ENCODE measurements at places on chromosomes 13 and 19.
A peak's percentile ranks its signal among the peaks of the same experiment; 100 is the strongest.

GRCh38 chr13:48068036-48068435, 26.9 kb downstream of the MED4 start:
- DNase-seq, result no peak

- DNase-seq, result no peak
Measured at GRCh38 chr19:4059453-4059871, 7.2 kb downstream of the ZBTB7A start.

DNA sequence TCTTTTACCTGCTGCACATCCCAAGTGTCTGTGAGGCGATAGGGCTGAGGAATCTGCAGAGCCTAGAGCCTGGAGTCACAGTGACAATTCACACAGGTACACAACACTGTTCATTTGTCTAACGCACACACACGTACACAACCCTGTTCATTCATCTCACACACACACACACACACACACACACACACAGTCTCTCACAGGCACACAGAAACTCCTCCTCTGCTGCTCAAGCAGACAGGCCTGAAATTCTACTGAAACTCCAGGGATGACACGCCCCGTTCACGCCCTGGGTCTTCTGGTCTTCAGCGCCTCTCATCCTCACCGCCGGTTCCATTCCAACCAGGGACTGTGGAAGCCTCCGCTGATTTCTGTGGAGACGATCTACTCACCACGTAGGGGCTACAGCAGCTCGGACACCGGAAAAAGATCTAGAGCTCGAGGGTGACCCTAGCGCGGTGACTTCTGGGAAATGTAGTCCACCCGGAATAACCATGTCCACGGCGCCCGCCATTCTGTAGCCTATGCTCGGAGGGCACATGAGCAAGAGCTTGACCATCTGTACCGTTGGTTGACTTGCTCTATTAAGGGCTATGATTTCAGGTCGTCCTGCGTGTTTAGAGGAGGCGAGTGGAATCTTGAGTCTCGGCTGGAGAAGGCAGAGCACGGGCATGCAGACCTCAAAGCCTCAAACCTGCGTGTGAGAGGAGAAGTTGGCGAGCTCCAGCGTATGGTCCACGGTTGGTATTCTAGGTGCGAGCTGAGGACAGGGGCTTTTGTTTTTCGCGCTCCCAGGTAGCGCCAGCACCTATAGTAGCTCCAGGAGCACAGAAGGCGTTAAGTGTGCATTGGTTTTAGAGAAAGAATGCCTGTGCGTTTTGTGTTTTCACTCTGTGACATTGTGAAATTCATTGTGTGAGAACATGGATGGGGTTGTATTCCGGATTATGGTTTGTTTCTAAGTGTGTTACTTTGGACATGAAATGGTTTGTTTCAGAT, 33.4 kb downstream of the ZNF45 start:
- peak; percentile 67 for DNase-seq

DNA sequence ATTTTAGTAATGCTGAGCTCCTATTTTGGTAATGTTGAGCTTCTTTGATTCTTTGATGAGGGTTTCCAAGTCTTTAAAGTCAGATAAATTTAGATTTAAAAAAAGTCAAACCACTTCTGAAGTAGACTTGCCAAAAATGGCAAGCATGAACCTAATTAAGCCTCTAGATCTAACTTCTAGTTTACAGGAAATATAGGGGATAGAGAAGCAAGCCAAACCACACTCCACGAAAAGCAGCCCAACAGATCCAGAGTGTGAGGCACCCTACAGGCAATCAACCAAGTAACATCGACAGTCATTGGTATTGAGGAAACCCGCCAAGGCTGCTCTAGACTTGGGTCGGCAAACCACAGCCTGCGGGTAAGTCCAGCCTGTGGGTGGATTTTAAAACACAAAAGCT, 3.7 kb downstream of the GGACT start:
- peak; percentile 40 for DNase-seq

DNA sequence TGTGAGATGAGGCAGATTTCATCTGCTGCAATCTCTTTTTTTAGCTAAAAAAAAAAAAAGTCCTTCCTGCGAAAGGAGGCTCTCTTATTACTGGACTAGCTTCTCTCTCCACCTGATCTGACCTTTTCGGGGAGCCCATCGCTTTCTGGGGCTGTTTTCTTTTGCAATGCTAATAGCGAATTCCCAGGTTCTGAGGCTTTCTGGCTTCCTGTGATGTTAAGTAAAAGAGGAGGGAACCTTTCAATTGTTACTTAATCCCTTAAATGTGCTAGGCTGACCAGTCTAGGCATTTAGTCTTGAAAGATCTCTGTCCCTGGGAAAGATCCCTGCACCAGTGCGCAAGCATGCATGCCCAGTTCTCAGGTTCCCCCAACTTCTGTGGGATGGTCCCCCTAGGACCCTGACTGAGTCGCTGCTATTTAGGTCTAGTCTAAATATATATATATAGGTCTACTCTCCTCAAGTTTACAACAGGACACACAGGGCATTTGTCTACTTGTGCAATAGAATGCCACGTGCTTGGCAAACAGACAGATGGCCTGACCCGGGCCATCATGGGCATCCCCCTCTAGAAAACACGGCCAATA, 224.7 kb downstream of the ZNF536 start:
- DNase-seq, result no peak

GRCh38 chr19:3604227-3604986, 2.3 kb downstream of the TBXA2R start:
- no peak for DNase-seq

DNA sequence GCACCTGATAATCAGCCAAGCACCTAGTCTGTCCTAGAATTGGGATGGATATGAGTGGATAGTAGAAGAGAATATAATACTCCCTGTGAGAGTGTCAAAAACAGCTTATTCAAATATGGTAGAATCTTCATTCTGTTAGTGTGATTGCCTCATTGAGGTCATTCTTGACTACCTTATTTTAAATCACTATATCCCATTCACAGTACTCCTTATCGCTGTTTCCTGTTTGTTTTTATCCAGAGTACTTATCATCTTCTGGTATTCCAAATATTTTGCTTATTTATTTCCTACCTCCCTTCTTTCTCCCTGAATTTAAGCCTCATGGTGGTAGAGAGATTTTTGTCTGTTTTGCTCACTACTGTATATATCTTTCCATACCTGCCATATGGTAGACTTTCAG, 9.9 kb downstream of the NDFIP2 start:
- DNase-seq, result no peak

DNA sequence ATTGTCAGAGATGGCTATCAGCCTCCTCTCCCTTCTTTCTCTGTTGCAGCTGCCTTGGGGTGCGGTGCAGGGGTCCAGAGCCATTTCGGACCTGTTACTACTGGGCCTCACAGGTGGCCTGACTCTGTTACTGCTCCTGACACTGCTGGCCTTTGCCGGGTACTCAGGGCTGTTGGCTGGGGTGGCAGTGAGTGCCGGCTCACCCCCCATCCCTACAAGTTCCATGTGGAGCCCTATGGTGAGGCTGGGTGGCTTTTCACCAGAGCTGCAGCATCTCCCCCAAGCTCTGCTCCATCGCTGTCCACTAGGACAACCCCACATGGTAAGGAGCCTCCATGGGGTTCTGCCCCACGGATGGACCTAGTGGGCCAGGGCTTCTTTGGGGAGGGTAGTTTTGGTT, 13.7 kb upstream of the ZNF492 start:
- DNase-seq, result no peak

GRCh38 chr13:113117335-113117872, 5.2 kb upstream of the F10 start:
- no peak for DNase-seq

- DNase-seq, result no peak
Measured at GRCh38 chr13:20491926-20492435, 33.7 kb downstream of the CRYL1 start.

- DNase-seq, result peak; percentile 100
Measured at GRCh38 chr19:58558623-58559274, 338 bp upstream of the UBE2M start.

DNA sequence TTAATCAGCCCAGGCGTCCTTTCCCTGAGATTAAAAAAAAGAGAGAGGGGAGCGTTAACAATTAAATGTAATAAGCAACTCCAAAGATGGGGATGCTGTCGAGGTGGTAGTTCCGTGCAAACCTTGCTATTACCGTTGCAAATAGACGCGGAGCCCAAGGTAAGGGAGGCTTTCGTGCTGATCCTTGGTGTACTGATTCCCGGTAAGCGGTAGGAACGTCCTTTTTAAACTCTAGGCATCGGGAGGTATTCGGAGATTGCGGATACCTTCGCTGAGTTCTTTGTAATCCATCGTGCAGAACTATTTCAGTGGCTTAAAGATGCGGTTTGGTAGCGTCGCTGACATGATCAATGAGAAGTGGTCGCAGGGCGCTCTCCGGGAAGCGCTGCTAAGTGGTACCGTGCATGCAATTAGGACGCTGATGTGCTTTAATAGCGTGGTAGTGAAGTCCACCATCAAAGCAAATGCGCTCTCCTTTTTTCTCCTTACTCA, 3.1 kb downstream of the SLITRK5 start:
- no peak for DNase-seq

- DNase-seq, result no peak
Measured at GRCh38 chr13:34076943-34077703, 259.2 kb downstream of the RFC3 start.

DNA sequence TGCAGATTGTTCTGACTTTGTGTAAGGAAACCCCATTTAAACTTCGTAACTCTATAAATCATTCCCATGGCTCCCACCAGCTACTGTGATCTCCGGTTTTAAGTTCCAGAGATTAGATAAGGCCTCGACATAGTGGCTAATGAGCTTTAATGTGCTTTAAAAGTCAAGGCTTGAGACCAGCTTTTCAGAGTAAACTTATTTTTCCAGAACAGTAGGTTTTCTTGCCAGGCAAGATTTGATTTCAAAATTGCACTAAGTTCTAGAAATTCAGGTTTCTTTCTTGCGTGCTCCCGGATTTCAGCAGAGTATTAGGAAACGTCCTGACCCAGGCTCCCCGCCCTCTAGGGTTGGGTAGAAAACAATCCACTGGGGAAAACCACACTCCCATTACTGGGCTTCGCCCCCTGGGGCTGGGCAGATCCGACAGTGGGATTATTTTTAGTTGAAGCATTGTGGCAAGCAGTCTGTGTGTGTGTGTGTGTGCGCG, 43.3 kb downstream of the CRYL1 start:
- no peak for DNase-seq

GRCh38 chr19:21841488-21842097, 5.6 kb upstream of the ZNF43 start:
- no peak for DNase-seq

GRCh38 chr13:45353895-45354294, 12.9 kb upstream of the TPT1 start:
- no peak for DNase-seq

DNA sequence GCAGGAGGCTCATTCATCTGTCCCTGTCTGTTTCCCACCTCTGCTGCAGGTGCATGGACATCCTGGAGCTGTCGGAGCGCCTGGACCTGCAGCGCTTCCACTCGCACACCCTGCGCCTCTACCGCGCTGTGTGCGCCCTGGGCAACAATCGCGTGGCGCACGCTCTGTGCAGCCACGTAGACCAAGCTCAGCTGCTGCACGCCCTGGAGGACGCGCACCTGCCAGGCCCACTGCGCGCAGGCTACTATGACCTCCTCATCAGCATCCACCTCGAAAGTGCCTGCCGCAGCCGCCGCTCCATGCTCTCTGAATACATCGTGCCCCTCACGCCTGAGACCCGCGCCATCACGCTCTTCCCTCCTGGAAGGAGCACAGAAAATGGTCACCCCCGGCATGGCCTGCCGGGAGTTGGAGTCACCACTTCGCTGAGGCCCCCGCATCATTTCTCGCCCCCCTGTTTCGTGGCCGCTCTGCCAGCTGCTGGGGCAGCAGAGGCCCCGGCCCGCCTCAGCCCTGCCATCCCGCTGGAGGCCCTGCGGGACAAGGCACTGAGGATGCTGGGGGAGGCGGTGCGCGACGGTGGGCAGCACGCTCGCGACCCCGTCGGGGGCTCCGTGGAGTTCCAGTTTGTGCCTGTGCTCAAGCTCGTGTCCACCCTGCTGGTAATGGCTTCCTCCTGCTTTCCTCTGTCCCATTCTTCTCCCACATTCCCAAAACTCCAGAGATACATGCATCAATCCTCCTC, 52.2 kb downstream of the RYR1 start:
- no peak for DNase-seq

DNA sequence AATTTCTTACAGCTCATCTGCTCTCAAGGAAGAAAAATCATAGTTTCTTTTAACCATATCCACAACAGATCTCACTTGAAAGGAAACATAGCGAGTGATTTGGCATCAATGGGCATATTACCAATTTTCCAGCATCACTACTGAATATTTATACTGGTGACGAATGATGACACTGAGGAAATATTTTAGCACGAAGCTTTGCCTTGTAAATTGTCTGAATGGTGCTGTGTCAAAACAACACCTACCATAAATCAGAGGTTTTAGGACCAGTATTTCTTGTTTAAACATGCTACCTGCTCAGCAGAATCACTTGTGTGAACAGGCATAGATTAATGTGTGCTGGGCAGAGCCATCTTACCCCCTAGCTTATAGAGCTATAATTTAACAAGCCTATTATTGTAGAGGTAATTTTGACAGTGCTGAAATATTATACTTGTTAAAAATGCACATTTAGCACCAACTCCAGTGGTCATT, 146.8 kb downstream of the ABCC4 start:
- no peak for DNase-seq

- DNase-seq, result no peak
Measured at GRCh38 chr19:8355631-8356402, 8.1 kb upstream of the ANGPTL4 start.

DNA sequence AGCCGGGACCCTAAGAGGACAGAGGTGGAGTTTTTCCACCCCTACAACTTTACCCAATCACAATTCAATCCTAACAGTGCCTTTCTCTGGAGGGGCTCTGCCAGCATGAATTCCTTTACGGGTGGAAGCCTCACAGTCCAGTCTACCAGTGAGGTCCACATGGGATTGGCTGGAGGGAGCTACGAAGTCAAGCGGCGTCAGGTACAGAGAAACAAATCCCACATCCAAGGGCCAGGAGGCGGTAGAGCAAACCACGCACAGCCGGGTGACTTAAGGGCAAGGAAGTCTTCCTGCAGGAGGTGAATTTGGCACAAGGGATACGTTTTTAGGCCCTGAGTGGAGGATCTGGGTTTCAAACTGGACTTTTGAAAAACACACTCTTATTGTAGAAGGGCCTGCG, 199.6 kb downstream of the UQCRFS1 start:
- DNase-seq, result no peak
